Stimulated activated CD8-positive, alpha-beta memory T cell treated with anti-CD3 and anti-CD28 coated beads, Interleukin-4, amount 100 ng/mL, for 1 hour (primary cell): ENCODE measurements at places on chromosomes 13 and 19.

GRCh38 chr13:95676105-95676761 is 706 bp upstream of the DNAJC3 start:
- DNase-seq, result no peak

- no peak for DNase-seq
Measured at GRCh38 chr19:51047031-51047335, 12.2 kb upstream of the KLK12 start.

GRCh38 chr19:15091918-15092753 is 10.1 kb downstream of the OR1I1 start:
- DNase-seq, result peak; percentile 14

DNA sequence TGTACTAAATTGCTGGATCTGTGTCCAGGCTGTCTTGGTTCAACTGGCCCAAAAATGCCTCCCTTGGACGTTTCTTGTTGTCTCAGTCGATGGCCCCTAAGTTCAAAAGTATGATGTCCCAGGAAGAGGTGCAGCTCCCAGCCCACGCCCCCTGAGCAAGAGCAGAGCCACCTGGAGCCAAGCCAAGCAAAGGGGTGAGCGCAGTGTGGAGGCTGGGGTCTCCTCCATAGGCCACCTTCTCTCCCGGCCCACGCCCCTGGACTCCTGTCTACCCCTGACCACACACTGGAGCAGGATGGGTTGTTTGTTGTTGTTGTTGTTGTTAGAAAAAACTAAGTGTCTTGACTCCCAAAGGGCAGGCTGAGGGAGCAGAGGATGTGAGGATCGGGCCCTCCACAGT is 26.0 kb upstream of the NPAS1 start:
- DNase-seq, result no peak

DNA sequence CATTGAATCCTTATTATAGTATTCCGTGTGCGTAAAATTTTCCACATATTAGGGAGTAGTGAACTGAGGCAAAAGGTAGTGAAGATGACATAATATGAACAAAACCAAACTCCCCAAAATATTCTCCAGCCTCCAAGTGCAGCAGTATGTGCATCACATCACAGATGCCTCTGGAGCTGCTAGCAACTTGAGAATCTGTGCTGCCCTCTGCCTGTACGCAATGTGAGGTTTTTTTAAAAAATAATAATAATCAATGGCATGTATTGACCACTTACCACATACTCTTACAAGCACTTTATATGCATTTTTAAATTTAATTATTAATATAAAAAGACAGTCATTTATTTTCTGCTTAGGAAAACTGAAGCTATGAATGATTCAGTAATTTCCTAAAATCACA is 583.0 kb upstream of the SPRY2 start:
- DNase-seq, result no peak

GRCh38 chr19:50632151-50632835 is 7.4 kb downstream of the SYT3 start:
- DNase-seq, result no peak

- no peak for DNase-seq
Measured at GRCh38 chr13:65977525-65977924, 1252.6 kb downstream of the PCDH9 start.

- DNase-seq, result no peak
Measured at GRCh38 chr19:18613589-18614234, 1.0 kb downstream of the TMEM59L start.

DNA sequence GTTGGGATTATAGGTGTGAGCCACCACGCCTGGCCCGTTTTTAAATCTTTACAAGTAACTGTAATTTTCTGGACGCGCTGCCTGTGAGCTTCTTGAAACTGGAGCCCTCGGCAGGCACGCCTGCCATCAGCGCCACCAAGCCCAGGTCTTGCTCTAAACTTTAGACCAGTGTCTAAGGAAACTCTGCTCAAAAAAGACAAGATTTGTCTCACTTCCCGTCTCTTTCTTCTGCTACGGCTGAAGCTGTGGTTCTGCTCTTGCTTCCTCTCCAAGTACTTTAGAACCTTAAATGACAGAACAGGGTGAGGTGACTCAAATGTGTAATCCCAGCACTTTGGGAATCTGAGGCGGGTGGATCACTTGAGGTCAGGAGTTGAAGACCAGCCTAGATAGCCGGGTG is 24.9 kb downstream of the RCN3 start:
- DNase-seq, result no peak

DNA sequence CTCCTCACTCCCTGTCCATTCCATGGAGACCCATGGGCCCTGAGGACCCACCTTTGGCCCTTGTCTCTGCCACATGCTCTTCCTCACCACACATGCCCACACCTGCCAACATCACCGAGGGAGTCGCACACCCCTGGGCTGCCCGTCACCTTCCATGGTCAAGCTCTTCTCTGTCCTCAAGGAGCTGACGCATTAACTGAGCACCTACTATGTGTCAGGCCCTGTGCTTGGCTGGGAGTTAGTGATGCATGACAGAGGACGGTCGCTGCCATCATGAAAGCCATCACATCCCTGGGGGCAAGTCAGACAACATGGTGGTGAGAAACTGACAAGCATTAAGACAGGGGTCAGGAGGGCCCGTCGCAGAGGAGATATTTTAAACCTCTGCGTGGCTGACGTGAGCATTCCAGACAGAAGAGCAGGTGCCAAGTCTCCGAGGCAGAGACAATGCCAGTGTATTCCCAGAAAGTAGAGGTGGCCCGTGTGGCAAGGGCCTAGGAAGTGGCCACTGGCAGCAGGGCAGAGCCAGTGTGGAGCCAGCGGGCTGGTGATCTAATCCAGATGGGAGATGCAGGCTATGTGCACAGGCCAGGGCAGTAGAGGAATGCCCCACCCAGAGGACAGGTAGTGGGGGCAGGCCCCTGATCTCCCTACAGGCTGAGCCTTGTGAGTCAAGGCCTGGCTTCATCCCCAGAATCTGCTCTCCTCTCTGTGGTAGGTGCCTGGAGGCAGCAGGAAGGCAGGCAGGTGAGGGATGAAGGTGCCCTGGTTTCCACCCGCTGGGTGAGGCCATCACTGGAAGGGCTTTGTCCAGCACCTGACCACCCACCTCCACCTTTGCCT is 21.2 kb downstream of the ELAVL1 start:
- DNase-seq, result no peak

DNA sequence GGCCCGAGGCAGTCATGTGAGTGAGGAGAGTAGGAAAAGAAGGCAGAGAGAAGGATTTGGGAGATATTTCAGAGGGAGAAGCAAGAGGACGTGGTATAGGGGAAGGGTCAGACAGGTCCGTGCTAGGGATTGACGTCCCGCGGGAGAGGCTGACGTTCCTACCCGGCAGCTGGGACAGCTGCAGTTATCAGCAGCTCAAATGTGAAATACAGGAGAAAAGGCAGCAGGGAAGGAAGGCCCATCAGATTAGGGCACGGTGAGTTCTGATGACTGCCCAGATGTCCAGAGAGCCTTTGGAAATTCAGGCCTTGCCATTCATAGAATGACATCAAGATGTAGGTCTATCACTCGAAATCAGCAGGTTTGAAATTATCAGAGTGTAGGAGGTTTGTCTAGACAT is 88.4 kb downstream of the IRS2 start:
- no peak for DNase-seq

DNA sequence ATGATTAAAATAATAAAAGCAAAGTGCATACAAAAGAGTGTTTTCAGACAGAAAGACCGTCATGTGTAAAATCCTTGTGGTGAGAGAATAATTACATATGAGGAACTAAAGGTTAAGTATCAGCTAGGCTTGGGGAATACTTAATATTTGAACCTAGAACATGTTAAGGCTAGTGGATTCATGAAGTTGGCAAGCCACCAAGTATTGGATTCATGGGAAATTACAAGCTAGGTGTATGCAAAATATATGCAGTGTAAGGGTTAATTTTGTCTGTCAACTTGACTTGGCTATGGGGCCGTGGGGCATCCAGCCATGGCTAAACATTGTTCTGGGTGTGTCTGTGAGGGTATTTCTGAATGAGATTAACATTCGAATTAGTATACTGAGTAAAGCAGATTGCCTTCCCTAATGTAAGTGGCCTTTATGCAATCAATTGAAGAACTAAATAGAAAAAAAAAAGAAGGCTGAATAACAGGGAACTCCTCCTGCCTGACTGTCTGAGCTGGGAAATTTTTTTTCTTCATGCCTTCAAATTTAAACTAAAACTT is 533.5 kb upstream of the KLF12 start:
- DNase-seq, result no peak

DNA sequence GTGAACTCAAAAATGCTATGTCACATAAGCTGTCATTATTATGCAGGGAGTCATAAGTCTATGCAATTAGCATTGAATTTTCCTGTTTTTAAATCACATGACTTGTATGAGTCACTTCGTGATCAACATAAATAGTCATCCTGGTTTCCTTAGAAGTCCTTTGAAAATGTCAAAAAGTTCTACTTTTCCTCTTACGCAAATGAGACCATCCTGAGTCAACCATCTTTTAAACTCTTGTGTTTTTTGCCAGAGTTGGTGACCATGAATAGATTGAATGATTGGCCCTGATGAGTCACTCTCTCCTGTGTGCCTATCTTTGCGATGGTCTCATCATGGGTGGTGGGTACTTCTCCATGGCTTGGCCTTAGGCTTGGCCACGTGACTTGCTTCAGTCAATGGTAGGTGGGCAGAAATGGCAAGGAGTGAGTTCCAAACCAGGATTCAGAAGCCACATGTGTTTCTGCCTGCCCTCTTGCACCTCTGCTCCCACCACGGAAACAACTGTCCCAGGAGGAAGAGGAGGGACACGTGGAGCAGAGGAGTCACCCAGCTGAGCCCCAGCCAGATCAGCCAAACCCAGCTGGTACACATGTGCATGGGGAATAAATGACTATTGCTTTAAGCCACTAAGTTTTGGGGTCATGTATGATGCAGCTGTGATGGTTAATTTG is 123.5 kb upstream of the CACNA1A start:
- DNase-seq, result no peak

- DNase-seq, result no peak
Measured at GRCh38 chr19:12766051-12766521, 9.3 kb downstream of the HOOK2 start.

- no peak for DNase-seq
Measured at GRCh38 chr19:43592800-43593350, 3.1 kb downstream of the IRGQ start.
